Activated CD4-positive, alpha-beta T cell treated with anti-CD3 and anti-CD28 coated beads, Interleukin-2, amount 10 ng/mL, durations not matched to agents 7 days and 5 days (primary cell): ENCODE measurements at places on chromosomes 3 and 15.
A peak's percentile ranks its signal among the peaks of the same experiment; 100 is the strongest.

DNA sequence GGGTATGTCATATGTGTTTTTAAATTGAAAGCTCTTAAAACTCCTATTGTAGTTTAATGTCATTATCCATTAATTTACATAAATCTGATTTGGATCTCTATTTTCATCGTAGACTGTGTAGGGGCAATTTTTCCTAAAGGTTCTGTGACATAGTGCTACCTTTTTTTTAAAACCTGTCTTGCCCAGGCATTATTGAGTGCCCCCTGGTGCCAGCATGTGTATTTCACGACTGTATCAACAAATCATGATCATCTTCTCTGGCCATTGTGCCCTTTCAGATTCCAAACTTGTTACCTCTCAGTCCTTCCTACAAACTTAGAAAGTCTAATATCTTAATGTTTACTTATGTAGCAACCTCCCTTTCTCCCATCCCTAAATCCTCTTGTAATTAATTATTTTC lies 97.2 kb upstream of the FLNB start:
- peak; percentile 33 for DNase-seq

DNA sequence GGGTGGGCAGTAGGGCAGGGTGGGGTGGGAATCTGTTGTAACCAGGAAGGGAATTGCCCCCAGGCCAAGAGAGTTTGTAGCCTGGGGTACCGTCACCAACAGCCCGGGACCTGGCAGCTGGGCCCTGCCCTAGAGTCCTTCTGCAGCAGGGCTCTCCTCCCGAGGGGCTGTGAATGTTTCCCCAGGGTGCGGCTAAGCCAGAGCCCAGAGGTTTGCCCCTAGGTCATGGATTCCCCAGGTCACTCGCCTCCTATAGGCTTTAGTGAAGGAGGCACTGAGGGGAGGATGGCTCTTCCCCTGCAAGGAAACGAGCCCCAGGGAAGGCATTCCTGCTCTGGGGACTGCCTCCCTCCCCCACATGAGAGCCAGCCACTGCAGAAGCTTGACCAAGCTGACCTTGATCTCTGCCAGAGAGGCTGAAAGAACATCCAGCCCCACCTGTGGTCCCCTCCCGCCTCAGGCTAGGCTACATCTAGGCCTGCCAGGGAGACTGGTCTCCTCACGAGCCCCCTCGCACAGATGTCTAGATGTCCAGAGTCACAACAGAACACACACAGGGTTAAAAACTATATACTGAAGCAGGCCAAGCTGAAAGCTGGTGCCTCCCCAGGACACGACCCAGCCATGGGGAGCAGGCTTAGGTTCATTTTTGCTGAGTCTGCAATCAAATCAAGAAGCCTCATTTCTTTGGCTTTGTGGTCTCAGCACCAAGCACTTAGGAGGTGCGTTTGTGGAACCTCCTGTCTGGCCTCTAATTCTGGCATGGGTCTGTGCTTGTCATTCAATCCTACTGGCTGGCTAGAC lies 69.1 kb upstream of the TAMM41 start:
- no peak for DNase-seq

GRCh38 chr3:189744235-189744634 lies 113.0 kb downstream of the TP63 start:
- DNase-seq: no peak

DNA sequence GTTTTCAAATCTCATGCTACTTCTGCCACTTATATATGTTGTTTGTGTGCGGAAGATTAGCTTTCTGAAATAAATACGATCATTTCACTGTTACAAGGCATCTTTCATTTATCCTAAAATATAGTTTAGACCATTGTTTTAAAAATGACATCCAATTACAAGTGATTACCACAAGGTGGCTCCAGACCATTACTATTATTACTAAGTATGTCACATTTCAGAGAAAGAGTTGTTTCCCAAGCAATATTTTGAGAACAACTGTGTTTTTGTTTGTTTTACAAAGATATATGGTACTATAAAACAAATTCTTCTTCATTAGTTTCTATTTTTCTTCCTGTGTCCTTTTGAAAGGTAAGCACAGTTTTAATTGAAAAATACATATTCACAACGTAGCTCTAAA lies 136.0 kb upstream of the RAP2B start:
- no peak for DNase-seq

- DNase-seq: no peak
Measured at GRCh38 chr15:62622775-62623174, 419.8 kb upstream of the TPM1 start.

DNA sequence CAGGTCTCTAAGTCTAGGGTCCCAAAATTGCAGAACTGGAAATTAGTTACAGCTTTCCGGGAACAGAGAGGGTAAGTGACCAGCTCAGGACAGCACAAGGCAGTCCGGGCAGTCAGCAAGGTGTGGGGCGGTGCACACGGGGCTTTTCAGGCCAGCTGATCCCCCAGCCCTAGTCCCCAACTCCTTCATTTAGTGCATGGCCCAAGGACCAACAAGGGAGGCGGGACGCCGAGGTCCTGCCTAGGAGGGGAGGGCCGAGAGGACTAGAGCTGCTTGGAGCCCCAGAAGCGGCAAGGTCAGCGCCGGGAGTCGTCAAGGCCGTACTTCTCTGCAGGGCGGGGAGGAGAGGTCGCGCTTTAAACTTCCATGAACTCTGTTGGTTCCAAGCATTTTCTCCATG lies 2.0 kb upstream of the PDE8A start:
- DNase-seq: no peak

- DNase-seq: no peak
Measured at GRCh38 chr15:85556618-85556895, 176.2 kb downstream of the AKAP13 start.

DNA sequence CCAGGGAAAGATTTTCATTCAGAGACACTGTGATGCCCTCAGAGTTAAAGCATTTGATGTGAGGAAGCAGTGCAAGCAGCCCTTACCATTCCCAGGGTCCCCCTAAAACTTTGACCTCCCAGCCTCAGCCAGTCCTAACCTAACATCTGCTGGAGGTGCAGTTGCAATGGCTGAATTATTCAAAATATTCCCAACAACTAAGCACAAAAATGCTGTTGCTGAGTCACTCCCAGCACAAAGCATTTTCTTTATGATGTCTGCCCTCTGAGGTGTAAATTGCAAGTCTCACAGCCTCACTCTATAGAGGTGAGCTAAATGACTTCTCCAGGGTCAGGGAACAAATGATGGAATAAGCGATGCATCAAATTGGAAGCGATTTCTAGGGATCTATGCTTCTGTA lies 6.4 kb upstream of the REC114 start:
- DNase-seq: no peak

DNA sequence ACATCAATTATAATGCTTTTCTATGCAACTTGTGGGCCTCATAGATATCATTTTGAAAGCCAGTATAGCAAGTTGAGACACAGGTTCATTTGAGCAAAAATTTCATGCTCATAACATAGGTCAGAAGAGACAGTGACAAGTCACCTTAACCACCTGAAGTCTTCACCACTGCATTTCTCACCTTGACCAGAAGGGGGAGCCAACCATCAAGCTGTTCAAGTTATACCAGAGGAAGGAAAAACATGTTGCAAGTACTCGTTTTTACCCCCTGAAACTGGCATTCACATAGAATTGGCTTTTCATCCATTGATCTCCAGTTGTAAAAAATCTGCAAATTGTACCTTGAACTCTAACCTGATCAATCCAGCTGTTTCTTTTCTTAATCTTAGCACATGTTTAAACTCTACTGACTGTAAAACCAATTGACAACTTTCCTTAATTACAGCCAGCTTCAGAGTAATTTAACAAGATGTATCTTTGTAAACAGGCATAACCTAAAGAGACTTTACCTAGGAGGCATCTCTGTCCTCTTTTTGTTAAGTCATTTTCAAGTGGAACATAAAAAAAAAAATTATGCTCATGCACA lies 1.4 kb downstream of the LMOD3 start:
- DNase-seq: peak; percentile 87

DNA sequence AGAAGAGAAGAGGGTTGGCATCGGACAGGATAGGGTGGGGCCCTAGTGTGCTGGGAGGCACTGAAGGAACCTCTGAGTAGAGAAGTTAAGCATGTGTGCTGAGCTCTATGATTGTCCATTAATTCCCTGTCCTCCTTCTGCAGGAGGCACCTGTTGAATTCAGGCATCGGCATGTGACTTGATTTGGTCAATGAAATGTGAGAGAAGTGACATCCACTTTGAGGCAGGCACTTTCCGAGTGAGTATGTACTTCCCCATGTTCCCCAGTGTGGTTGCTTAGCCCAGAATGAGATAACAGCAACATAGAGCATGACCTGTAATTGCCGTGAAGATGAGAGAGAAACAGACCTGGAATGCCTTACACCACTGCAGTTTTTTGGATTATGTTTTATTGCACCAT lies 224.8 kb downstream of the RPLP1 start:
- no peak for DNase-seq

GRCh38 chr3:157231071-157231470 lies 71.1 kb upstream of the CCNL1 start:
- DNase-seq: no peak

DNA sequence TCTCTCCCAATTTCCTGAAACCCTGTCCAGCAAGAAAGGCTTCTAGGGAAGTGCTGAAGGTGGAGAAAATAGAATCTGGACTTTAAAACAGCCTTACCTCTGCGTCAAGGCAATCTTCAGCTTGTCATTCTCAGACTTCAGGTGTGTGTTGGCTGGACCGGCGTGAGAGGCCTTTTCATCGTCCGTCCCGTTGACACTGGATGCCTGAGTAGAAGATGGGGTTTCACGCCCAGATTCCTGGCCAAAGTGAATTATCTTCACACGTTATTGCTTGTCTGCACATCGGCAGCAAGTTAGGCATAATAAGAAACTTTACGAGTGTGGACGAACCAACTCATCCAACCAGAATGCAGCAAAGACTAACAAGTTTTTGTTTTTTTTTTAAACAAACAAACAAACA lies 49.5 kb downstream of the WHAMM start:
- no peak for DNase-seq

GRCh38 chr3:73453666-73454065 lies 171.1 kb downstream of the PDZRN3 start:
- no peak for DNase-seq

DNA sequence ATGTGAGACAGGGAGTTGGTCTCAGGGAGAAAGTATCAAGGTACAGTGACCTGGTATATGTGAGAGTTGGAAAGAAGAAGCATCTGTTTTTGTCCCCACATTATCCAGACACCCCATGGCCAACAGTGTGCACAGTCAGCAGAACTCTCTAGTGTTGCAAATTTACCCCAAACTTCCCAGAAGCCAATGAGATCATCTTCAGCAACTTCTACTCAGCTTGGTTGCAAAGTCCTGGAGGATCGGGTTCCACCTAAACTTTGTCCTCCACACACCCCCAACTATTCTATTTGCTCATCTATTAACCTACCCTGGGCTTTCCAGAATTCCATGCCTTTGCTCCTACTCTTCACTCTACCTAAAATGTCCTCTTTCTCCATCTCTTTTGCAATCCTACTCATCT lies 15.7 kb downstream of the RBSN start:
- DNase-seq: no peak

- DNase-seq: no peak
Measured at GRCh38 chr3:170324962-170325361, 32.6 kb upstream of the SKIL start.

GRCh38 chr3:185677146-185677829 lies 91.2 kb downstream of the SENP2 start:
- peak; percentile 33 for DNase-seq

- DNase-seq: no peak
Measured at GRCh38 chr3:167330993-167331785, 48.9 kb downstream of the ZBBX start.

DNA sequence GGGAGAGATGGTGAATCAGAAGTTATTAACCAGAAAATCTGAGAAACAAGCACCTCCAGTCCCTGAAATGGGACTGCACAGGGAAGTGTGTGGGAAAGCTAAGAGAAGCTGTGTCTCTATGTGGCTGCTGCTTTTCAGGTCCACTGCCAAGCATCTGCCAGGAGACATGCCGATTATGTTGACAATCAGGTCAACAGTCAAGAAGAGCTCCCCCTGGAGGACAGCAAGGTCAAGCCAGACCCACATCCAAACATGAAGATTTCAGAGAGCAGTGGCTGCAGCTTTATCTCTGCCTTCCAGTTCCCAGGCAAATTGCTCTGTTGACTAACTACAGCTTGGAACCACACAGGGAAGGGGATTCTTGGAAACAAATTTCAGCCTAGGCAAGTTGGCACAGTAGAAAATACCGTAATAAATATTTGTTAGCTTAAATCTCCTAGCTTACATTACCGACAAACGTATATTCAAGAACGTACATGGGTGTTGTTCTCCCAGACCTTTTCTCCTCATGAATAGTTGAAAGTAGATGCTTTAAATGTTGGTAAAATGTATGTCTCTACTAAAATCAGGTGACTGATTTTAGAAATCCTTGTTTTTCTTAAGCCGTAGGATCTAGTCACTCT lies 394.5 kb upstream of the RARB start:
- DNase-seq: peak; percentile 17

DNA sequence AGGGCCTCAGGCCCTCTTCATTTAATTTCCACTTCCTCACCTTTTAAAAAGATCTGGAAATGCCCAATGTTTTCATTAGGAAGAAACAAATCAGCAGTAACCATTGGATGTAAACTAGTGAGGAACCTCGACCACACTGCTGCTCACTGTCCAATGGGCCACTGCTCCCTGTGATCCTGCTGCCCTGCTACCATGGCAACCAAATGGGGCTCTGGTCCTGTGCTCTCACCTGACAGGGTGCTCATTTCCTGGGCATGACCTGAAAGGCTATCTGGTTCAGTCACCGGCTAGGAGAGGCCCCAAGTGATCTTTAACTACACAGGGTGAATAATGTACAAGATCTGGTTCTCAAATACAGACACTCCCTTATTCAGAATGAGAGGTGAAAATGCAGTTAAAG lies 54.6 kb downstream of the ARHGEF3 start:
- DNase-seq: no peak
